ENCODE measurements at places on chromosomes 5 and 9.

GRCh38 chr5:125065741-125066140 lies 319.3 kb upstream of the ZNF608 start:
- no peak for DNase-seq

- DNase-seq, result no peak
These were observed at the start of gene ENC1 for GRCh38 chr5:74640450-74640953. TSS of gene ENC1 (minus strand) at chr5:74640728. CDS start at chr5:74636485, 4,243 bp downstream.

DNA sequence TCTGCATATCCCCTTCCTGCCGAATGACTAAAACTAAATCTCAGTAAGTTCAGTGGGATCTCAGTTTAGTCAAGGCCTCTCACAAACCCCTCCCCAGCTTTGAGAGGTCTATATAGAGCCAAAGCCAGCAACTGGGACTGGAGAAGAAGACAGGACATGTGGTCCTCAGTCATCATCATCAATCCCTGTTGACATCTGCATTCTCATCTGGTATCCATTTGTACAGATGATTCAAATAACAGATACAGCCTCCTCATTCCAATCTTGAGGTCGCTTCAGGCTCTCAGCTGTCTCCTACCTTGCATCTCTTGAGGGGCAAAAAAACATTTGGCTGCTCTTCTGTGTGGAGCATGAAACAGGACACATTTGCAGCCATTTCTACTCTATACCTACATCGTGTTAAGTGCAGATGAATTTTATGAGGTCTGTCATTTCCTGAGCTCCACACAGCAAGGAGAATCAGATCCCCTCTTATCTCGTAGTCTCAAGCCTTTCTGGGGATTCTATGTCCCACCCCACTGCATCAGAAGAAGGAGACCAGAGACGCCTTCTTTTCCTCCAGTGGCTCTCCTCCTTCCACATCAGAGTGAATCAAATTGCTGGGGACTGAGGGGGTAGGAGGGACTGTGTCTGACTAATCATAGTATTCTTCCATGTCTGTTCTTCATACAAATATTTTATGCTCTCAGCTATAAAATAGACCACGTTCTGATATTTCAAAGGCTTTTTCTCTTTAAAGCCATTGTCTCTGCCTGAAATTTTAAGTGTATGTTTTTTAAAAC lies 4.7 kb upstream of the RECK start:
- DNase-seq, result no peak

DNA sequence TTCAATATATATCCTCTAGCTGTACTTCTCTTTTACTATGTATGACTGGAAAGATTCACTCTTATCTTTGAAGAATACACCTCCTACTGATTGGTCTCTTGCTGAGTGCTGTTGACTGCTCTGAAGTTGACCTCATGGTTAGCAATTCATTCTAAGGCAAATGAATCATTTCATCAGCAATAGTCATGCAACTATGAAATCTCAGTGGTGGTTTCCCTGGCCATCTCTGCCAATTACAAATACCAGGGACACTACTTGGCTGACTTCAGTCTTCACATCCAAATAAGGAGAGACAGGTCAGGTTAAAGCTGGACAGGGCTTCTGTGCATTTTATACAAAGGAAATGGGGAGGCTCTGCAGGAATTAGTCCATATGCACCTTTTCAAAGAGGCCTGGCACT lies 333.5 kb upstream of the ACTBL2 start:
- peak; percentile 79 for DNase-seq

DNA sequence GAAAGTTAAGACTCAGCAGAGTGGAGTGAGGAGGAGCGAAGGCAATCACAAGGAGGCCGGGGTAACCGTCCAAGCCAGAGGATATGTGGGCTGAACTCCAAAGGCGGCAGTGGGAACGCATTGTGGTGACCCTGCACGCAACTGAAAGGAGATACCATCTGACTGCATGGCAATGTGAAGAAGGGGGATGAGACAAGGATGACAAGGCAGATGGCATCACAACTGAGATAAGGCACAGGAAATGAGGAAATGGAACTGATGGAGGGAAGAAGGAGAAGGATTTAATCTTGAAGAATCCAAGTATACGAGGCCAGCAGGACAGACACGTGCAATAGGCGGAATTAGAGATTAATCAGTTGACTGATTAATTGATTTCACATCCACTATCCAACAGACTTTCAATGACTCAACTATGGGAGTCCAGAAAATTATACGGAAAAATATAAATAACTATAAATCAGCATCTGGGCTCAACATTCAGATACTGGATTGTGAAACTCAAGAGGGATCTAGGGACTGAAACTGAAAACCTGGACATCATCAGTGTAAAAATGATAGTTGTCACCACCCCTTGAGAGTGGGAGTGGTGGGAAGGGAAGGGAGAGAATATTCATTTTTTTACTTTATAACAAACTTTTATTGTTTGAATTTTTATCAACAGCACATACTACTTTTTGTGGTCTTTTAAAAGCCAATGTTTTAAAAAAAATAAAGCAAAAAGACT lies 86.1 kb downstream of the ARL15 start:
- no peak for DNase-seq

DNA sequence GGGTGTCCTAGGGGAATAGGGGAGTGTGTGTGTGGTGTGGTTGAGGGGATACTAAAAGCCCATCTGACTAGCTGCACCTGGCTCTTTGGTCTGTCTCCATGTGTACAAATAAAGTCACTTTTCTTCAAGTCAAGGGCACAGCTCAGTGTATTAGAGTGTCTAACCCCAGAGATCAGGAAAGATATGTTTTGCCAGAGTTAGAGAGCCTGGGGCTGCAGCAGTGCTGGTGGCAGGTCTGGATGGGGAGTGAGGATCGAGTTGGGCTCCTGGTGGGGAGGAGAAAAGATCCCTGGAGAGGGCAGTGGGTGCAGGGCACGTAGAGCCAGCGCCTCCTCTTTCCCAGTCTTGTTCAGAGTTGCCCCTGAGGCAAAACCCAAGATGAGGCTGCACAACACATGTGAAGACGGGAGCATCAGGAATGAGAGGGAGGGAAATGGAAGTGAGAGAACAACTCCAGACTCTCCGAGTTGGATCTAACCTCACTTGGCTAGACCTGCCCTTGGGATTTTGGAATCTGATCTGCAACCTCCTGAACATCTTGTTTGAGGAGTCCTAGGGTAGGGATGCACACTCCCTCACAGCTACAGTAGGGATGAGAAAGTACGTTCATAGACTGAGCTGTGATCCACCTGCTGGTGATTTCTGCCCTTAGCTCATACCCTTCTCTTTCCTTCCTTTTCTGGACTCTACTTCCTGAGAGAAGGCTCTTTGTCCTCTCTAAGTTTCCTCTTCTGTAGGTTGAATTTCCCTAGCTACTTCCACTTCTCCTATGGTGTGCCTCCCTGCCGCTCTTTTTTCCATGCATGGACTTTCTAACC lies 309.9 kb downstream of the ZSWIM6 start:
- DNase-seq, result no peak

DNA sequence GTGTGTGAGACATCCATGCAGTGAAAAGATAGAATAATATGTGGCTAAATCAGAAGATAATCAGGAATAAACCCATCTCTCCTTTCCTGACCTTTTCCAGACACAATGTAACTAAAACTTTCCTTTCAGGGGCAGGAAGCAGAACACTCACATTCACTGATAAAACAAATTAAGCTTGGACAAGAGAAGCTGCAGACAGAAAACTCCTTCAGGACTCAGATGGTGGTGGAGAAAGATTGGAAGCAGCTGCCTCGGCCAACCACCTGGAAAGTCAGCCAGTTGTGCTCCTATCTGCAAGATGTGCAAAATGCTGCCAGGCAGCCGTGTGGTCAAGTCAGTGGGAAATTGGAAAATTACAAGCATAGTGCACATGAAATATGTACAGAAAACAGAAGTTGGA lies 26.9 kb downstream of the RASEF start:
- no peak for DNase-seq

- no peak for DNase-seq
These were observed 106.3 kb downstream of the SLC1A3 start for GRCh38 chr5:36712706-36713105.

DNA sequence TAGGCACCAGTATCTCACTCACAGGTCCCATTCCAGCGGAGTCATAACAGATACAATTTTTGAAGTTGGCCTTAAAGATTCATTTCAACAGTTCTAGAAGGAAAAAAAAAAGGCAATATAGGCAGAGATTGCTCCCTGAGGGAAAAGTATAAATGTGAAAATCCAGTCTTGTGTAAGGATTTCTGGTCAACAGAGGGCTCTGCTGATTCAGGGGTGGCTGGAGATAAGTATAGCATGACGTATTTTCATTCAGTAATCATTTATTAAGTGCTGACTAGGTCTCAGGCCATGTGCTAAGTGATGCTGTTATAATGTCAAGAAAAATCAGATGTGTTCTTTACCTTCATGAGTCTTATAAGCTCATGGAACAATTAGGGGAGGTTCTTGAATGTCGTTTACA lies 377.3 kb upstream of the MEF2C start:
- DNase-seq, result no peak

- no peak for DNase-seq
These were observed 132.0 kb downstream of the FAM174A start for GRCh38 chr5:100667161-100667630.

DNA sequence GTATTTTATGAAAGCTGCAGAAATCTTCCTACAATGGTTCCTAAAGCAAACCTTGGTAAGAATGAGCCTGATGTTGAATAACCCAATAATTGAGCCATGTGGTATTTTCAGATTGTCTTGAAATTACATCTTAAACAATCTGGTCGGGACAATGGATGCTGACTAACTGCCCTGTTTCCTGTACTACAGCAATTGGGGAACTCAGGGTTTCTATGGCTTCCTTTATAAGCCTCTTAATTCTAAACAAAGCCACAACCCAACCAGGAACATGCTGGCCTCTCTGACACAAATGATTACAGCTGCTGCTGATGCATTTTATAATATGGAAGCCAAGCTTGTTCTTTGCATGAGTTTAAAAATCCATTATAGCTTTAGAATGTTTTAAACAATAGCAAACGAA lies 30.2 kb downstream of the PTPN3 start:
- no peak for DNase-seq

- DNase-seq, result no peak
These were observed 21.8 kb downstream of the MAPKAP1 start for GRCh38 chr9:125685167-125685566.

DNA sequence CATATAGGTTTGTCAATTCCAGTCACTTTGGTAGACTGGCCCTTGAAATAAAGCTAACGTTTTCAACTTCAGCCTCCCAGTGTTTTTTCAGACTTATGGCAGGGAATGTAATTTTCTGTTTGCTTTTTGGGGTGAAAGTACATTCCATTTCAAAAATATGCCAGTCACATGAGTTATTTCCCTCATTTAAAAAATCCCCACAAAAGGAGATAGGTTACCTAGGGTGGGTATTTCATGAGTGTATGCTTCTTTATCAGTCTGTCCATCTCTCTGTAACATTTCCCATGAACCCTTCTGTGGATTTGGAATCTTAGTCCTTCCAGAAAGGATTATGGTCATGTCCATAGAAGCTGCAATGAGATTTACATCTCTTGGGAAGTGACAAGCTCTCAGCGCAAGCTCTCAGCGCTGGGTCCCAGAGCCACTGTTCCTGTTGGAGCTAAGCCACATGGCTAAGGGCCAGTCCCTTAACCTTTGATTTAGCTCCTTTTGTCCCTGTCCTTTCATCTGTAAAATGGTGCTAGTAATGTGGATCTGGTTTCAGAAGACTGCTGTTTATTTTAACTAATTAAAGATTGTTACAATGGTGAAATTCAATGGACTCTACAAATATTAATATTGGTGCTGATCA lies 294.9 kb downstream of the NR3C1 start:
- no peak for DNase-seq

GRCh38 chr9:27487927-27488326 lies 36.2 kb upstream of the IFNK start:
- DNase-seq, result no peak

- peak; percentile 66 for DNase-seq
These were observed 28.4 kb upstream of the AOPEP start for GRCh38 chr9:94697972-94698581.

- DNase-seq, result no peak
These were observed 33.3 kb downstream of the UBE2R2 start for GRCh38 chr9:33850267-33850629.

DNA sequence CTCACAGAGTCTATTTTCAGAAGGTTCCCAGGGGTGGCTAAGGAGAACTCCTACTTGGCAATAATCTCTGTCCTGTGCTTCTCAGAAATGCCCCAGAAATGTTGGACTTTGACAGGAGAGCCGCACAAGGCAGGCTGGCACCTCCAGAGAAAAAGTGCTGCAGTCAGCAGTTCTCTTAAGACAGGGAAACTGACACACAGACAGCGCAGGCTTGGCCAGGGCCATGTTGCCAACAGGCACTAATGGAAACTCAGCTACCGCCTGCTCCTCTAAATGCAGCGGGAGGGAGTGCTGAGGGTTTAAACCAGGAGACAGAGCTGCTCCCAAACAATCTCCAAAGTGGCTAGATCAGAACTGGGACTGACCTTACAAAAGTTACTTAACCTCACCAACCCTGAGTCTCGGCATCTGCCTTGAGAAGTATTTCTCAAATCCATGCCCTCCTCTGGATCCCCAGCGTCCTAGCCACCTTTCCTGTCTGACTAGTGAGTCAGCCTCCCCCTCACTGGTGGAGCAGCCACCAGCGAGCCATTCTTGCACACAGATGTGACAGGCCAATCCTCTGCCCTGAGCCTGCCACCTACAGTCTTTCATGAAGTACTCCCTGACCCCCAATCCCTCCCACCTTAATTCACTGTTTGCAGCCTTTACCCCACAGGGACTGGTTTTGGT lies 186.4 kb downstream of the CDK5RAP2 start:
- DNase-seq, result no peak

DNA sequence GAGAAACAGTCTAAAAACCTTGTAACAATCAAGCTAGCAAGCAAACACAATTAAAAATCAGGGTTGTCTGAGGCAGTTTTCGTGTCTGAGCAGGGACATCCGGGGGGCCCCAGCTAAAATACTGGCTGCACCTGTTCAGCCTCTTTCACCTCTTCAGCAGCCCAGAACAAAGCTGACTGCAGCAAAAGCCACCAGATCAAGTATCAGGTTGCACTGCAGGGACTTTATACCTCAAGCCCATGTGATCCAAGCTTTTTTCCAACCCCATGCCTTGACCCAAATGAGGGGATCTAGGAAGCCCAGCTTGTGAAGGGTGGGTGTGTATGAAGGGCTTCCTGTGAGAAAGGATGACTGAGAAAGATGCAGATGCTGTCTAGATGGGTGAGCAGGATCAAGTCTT lies 133.4 kb downstream of the SEMA6A start:
- DNase-seq, result no peak

GRCh38 chr9:83167126-83167525 lies 104.2 kb upstream of the RASEF start:
- no peak for DNase-seq

GRCh38 chr5:14041528-14042192 lies 97.2 kb upstream of the DNAH5 start:
- no peak for DNase-seq
